Lung microvascular endothelial cell (primary cell): ENCODE measurements at places on chromosomes 12 and 14. TPM values are rescaled to one million over a fixed set of nuclear protein-coding genes. Genes with fewer than 3 reads are reported as not detected.

RPGRIP1 gene
- total RNA-seq, result 0.20 and 0.22 TPM in 2 replicates

- no peak for DNase-seq
Measured at GRCh38 chr14:49886523-49886922, 6.4 kb upstream of the ARF6 start.

- no peak for DNase-seq
Measured at GRCh38 chr12:113386866-113387566, 16.7 kb downstream of the SDS start.

PTPN6 gene
- total RNA-seq, result 2.2 and 3.2 TPM in 2 replicates

PTCSC3 gene
- total RNA-seq, result not detected in 2 replicates

- no peak for DNase-seq
Measured at GRCh38 chr12:106759526-106760183, 14.8 kb upstream of the RIC8B start.

LRIG3 gene
- 20.5 and 36.9 TPM in 2 replicates for total RNA-seq
